GM04503 (cell line): ENCODE measurements at places on chromosomes 11 and 22.

DNA sequence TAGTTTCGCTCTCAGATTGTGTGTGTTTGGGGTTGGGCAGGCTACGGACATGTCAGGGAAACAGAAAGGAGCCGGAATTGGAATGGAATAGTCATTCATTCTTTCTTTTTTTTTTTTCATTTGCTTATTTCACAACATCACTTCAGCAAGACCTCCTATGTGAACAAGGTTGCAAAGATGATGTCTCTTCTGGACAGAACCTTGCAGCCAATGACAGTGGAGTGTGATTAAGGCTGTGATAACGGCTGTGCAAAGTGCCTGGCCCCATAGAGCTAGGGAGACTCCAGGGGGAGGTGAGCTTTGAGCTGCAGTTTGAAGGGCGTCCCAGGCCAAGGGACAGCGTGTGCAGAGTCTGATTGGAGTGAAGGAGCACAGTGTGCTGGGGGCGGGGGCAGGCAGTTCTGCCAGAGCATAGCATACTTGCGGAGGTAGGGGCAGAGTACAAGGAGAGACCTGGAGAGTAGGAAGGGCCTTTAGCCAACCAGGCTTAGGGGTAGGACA lies 3.4 kb downstream of the TIGD3 start:
- DNase-seq = no peak

GRCh38 chr22:17164392-17165024 lies 5.4 kb upstream of the HDHD5 start:
- DNase-seq = no peak

- DNase-seq = no peak
These were observed 169.8 kb downstream of the GUCY1A2 start for GRCh38 chr11:106848526-106848925.

DNA sequence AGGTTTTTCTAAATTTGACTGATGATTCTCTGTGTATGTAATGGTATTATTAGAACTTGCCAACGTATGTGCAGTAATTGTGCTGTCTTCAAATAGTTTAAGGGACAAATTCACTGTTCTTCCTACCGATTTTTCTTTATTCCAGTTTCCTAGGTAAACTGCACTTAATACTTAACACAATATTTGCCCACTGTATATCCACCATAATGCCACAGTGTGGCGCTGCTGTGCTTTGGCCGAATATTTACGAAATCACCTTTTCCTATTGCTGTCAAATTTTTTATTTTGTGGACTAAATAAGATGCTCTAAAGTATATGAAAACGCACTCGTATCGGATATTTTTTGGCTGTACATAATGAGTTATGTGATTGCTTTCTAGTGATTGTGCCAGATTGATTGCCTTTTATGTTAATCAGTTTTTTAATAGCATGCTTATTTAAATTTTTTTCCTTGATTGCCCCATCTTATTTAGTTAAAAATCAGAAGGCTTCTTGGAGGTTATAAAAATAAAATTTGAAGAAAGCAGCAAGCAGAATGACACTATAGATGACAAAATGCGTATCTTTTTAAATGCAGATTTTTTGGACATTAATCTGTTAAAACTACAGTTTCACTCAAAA lies 10.5 kb downstream of the AASDHPPT start:
- no peak for DNase-seq

DNA sequence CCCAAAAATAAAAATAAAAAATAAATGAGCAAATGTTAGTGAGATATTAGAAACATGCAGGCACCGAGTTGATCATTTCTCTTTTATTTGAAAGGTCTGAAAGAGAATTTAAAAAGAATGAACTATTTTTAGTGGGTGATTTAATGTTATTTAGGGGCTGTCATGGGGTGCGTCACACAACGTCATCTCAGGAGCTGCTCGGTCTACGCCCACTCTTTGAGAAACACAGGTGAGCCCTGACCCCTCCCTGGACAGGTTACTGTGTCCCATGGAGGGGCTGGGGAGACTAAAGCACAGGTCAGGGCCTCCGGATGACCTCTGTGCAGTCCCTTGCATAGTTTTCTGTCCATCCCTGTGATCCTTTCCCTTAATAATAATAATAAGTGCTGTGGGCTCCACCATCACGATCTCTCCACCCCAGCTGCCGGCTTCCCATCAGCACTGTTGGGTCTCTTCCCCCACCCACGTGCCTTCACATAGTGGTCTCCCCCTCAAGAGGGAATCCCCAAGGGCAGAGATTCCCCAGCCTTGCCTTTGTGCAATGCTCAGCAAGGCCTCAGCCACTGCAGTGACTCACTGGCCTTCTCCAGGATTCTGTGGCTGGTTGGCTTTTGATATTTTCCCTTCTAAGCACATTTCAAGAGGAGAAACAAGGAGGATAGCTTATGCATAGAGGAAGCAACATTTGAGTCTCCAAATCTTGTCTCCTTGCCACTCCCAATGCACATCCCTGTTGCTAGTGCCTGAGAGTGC lies 159.9 kb downstream of the TTC17 start:
- DNase-seq = no peak

- DNase-seq = no peak
These were observed 15.9 kb downstream of the PRSS23 start for GRCh38 chr11:86816251-86816726.

DNA sequence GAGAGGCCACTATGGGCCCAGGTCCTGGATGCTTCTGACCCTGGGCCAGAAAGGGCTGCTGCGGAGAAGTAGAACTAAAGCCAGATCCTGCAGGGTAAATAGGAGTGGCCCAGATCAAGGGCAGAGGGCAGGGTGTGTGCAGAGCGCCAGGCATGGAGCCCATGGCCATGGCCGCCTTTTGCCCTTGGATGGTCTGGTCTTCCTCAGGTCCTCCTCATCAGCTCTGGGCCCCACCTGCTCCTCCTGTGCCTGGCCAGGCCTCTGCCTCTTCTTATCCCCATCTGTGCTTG lies 277.6 kb downstream of the BRD1 start:
- no peak for DNase-seq

DNA sequence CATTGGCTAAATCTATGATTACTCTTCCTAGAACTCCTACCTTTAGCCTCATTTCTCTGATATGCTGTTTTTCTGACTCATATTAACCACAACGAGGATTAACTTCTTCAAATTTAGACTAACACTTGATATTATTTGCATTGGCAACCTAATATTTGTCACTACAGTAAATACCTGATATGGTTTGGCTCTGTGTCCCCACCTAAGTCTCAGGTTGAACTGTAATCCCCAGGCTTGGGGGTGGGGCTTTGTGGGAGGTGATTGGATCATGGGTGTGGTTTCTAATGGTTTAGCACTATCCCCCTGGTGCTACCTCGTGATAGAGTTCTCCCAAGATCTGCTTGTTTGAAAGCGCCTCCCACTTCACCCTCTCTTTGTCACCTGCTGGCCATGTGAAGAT lies 17.1 kb upstream of the MED17 start:
- no peak for DNase-seq

DNA sequence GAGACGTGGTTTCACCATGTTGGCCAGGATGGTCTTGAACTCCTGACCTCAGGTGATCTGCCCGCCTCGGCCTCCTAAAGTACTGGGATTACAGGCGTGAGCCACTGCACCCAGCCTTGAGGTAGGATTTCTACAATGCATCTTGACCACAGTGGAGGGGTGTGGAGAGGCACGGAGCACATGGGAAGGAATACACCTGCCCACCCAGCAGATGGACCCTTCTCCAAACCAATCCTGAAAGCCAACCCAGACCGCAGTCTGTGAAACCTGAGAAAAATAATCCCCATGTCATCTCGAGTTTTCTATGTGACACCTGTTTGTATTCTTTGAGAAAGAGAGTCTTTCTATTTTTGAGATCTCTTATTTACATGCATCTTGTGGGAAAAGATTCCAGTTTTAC lies 32.5 kb downstream of the LGR4 start:
- no peak for DNase-seq

- DNase-seq = no peak
These were observed 79.6 kb downstream of the CELSR1 start for GRCh38 chr22:46457502-46458488.

- no peak for DNase-seq
These were observed 2.3 kb downstream of the SHANK3 start for GRCh38 chr22:50674606-50675552.

DNA sequence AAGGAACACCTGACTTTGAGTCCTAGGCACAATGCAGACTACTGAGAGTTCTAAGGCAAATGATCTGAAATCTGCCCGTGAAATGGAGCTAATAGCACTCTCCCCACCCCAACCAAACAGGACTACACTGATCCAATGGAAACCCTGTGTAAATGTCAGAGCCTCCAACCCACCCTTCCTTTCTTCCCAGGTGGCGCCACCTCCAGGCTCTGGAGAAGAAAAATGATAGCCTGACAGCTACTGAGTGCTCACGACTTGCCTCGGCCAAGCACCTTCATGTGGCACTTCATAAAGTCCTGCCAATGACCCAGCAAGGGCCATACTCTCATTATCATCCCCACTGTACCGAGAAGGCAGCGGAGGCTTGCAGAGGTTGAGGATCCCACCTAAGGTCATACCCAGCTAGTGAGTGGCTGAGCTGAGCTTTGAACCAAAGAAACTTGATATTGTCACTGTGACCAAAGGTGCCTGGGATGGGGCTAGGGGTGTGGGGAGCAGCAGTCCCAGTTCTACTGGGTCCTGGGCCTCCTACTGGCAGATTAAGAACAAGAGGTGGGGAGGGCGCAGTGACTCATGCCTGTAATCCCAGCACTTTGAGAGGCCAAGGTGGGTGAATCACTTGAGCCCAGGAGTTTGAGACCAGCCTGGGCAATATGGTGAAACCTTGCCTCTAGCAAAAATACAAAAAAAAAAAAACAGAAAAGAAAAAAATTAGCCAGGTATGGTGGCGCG lies 20.5 kb downstream of the TST start:
- no peak for DNase-seq

DNA sequence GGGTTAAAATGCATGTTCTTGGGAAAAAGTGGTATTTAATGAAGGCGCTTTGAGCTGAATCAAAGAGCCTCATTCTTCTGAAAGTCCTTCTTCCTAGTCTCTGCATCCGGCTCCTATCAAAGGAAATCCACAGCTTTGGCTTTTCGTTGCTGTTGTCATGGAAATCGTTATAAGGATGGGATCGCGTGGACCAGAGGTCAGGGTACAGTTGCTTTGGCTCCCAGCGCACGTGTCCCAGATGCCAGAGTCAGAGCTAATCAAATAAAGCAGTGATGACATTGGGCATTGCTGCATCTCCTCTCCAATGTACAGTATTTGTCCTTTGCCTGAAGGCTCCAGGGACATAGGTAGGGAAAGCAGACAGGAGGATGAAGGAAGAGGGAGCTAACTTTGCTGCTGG lies 181.9 kb downstream of the MYO18B start:
- DNase-seq = no peak

DNA sequence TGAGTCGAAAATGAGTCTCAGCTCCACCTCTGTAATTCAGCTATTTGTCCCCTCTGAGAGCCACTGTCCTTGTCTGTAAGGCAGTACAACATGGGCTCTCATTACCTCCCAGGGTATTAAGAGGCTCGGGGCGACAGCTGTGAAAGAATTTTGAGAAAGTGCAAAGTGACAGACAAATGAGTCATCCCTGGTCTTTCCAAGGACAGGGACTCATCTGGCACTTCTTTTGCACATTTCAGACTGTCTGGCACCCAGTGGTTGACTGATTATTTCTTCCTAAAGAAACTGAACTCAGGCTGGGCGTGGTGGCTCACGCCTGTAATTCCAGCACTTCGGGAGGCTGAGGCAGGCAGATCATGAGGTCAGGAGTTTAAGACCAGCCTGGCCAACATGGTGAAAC lies 62.1 kb upstream of the ARFGAP3 start:
- no peak for DNase-seq

DNA sequence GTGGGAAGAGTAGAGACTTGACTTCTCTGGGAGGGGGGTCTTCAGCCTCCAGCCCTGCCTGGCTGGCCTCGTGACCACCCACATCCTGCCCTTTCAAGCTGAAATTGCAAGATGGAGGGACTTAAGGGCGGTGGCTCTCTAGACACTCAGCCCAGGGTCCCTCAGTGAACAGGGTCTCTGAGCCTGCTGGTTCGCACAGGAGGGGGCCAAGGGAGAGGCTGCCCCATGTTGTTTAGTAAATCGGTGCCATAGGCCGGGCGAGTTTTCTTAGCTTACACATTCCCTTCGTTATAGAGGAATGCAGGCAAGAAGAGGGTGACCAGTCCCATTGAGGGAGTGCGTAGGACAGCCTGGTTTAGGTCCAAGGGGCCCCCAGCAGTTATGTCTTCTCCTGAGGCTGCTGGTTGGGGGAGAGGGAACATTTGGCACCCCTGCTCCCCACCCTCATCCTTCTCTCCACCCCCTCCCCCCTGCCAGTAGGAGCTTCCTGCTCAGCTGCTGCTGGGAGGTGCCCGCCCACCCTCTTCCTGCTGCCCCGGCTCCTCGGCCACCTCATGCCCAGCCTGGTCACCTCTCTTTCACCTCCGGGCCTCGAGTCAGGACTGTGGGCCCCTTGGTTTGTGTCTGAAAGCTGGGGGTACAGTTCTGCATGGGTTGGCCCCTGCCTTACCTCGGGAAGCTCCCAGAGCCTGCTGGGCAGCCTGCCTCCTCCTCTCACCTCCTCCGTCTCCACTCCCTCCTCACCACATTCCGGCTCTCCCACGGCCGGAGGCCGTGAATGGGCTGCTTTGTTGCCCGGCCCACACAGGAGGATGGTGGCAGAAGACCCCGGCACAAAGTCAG lies 3.9 kb downstream of the FRMD8 start:
- no peak for DNase-seq

GRCh38 chr22:50469377-50470305 lies 5.2 kb downstream of the SBF1 start:
- no peak for DNase-seq

DNA sequence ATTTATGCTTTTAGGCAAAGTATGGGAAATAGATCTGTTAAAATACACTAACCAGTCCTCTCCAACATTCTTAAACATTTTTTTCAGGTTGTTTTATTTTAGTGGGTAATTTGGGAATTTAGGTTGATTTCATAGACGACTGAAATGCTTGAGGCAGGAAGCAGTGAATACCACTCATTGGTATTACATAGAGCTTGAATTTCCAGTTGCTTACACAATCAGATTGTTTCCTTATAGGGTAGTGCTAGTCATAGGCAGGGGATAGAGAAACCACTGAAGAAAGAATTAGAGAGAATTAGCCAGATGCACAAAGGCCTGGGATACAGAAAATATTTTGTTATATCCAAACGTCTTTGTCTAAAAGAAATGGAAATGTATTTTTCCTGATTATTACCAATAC lies 23.9 kb upstream of the LYVE1 start:
- peak; percentile 87 for DNase-seq

- DNase-seq = no peak
These were observed at the start of gene FCHSD2 for GRCh38 chr11:73142128-73142377. FCHSD2 (minus strand) TSS chr11:73142318; CDS start chr11:73141877, 441 bp downstream.
